ENCODE measurements at places on chromosomes 11 and 22. TPM values are rescaled to one million over a fixed set of nuclear protein-coding genes. Genes with fewer than 3 reads are reported as not detected.

- DNase-seq, result no peak
These were observed 60.3 kb downstream of the MTMR2 start for GRCh38 chr11:95863486-95864140.

GRCh38 chr11:2240834-2241233, 29.6 kb downstream of the ASCL2 start:
- no peak for DNase-seq

- DNase-seq, result no peak
These were observed 38.9 kb downstream of the CTTN start for GRCh38 chr11:70437111-70437784.

DNA sequence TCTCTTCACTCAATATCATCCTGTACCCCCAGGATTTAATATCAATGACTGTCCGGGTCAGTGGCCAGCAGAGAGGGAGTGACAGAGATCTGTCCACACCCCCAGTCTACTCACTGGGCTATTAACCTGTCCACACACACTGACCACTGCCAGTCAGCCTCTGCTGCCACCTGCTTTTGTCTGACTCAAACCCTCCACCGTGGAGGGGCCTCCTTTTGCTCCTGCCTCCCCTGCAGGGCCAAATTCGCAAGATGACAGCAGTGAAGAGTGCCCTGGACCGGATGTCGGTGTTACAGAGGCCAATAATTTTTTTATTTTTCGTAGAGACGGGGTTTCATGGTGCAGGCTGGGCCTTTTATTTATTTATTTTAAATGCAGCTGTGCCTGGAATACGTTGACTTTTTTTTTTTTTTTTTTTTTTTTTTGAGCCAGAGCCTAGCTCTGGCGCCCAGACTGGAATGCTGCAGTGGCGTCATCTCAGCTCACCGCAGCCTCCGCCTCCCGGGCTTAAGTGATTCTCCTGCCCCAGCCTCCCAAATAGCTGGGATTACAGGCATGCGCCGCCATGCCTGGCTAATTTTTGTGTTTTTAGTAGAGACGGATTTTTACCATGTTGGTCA, 5.1 kb downstream of the PDXP start:
- no peak for DNase-seq

GRCh38 chr11:27965559-27965958, 142.4 kb downstream of the KIF18A start:
- DNase-seq, result no peak

DNA sequence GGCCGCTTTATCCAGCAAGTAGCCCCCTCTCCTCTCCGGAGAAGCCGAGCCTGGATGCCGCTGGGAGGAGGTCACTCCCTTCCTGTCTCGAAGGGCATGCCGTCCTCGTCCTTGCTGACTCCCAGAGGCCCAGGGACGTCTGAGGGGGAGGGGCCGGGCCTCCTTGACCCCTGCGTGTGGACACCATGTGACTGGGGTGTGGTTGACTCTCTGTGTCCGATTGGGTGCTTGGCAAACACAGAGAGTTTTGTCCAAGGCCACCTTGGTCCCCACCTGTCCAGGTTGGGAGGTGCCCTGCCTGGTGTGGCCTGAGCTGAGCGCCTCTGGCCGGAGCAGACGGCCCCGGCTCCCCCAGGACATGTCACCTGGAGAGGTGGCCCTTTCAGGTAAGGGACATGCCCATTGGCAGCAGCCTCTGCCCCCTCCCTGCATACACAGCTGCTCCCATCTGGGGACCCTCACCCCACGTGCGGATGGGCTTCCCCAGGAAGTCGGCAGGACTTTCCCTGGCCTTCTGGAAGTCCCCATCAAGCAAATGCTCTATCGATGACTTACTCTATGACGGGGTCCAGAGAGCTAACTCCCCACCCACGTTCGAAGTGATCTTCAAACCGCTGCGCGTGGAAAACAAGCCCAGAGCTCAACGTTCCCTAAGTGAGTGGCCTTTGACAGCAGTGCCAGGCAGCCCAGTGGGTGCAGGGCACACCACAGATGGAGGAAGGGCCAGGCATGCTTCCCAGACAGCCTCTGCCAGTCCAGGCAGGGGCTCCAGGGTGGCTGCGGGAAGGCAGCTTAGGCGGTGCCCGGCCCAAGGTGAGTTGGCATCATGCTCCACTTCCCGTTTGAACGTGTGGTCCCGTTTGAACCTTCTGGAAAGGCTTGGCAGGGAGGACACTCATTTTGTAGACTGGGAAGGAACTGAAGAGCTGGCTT, at the start of gene SMIM38:
TSS of gene SMIM38 (plus strand) at position 634 of the 933 bp plus-strand sequence. CDS start 1,912 bp downstream, outside the sequence.
- no peak for DNase-seq

DNA sequence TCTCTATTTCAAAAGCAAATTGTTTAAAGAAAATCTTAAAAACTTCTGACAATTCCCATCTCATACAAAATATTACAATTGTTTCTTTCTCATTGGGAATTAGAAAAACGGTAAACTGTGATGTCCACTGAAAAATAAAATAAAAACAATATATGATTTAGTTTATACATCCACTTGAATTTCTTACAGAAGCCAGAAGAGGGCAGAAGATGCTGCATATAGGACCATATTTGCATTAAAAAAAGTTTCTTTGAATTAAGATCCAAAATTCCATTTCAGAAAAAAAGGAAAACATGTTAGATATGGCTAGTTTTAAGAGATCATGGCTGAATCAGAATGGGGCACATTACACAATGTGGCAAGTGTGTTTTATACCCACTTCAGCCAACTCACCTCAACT, 39.3 kb upstream of the LRRC4C start:
- DNase-seq, result no peak

- no peak for DNase-seq
These were observed 1.3 kb upstream of the SC5D start for GRCh38 chr11:121291319-121291718.

DNA sequence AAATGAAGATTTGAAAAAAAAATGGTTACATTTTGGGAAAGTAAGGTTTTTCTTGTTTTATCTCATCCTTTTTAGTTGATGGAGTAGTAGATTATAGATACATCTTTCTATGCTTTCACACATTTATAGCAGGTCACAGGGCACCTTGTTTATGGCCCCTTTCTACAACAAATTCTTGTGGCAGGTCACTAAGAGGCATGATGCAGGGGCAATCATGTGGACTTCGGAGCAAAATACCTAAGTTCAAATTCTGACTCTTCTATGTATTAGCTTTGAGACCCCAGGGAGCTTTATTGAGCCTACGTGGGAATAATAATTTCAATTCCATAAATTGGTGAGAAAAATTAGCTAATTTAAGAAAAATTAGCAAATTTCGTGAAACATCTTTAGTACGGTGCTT, 177.4 kb downstream of the DSCAML1 start:
- no peak for DNase-seq

The TRIM49B gene
- total RNA-seq, result not detected

DNA sequence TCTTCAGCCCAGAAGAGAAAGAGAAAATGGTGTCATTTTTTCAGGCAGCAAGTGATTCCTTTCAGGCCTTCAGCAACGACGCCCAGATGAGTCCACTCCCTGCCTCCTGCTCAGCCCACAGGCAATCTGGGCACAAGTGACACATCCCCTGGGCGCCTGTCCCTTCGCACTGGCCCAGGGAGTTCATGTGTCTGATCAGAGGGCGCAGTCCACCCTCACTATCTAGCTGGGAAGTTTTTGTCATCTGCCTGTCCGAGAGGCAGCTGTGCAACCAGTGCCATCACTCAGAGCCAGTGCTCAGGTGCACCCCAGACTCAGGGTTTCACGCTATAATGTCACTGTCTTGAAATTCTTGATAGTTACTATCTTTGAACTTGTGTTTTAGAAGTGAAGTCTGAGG, 1.4 kb upstream of the KCNQ1OT1 start:
- DNase-seq, result no peak

- DNase-seq, result peak; percentile 63
These were observed 23.6 kb downstream of the SLC35F2 start for GRCh38 chr11:107834995-107835394.

GRCh38 chr11:123904932-123905331, 3.0 kb downstream of the OR8D4 start:
- DNase-seq, result no peak

DNA sequence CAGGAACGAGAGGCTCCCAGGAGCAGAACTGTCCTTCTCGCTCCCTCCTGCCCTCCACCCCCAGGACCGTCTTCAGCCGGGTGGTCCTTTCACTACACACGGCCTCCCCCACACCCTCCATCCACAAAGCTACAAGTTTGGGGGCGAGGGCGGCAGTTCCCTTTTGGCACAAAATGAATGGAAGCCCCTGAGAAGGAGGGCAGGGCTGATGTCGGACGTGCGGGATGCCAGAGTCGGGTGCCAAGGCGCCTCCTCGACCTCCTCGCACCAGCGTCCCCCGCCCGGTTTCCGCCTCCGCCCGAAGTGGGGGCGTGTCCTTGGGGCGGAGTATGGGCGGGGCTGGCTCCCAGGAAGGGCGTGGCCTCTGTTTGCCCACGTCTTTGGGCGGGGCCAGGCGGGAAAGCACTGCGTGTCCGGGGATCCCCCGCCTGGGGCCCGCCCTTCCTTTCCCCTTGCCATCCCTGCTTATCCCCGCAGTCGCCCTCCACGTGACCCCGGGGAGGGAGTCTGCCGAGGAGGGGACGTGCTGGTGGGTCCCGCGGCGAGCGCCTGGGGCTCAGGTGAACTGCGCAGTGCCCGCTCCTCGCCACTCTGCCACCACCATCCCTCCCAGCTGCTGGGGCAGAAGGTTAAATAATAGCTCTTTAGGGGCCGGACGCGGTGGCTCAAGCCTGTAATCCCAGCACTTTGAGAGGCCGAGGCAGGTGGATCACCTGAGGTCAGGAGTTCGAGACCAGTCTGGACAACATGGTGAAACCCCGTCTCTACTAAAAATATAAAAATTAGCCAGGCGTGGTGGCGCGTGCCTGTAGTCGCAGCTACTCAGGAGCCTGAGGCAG, 937 bp upstream of the EFEMP2 start:
- DNase-seq, result peak; percentile 94

GRCh38 chr11:14764579-14765527, 121.2 kb downstream of the PDE3B start:
- DNase-seq, result no peak

The PLA2G6 gene
- total RNA-seq, result 260 TPM

The FAM83F gene
- 12.1 TPM for total RNA-seq

The SRRD gene
- total RNA-seq, result 18.4 TPM

DNA sequence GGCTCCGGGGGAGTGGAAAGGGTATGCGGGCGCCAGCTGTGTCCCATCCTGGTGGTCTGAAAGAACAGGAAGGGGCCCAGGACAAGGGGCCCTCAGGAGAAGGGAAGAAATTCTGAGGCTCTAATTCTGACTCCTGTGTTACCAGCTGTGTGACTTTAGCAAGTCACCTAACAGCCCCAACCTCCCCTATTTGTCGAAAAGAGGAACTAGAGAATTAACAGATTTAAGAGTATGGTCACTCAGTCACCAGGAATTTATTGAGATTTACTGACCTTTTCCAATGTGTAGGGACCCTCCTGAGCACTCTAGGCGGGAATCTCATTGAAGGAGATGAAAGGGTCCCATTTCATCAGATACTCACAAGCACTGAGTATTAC, 14.6 kb downstream of the RPS6KA4 start:
- no peak for DNase-seq

DNA sequence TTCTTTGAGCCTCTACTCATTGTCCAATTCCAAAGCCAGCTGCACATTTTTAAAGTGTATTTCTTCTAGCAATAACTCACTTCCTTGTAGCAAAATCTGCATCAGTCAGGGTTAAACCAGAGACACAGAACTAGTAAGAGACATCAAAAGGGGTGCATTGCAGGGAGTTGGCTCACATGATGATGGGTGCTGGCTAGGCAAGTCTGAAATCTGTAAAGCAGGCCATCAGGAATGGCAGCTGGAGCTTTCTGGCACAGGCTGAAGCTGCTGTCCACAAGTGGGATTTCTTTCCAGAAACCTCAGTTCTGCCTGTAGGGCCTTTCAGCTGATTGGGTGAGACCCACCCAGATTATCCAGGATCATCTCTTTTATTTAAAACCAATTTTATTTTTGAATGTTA, 698.1 kb downstream of the NTM start:
- DNase-seq, result no peak

- no peak for DNase-seq
These were observed 226.3 kb downstream of the DDX10 start for GRCh38 chr11:108891143-108891542.

DNA sequence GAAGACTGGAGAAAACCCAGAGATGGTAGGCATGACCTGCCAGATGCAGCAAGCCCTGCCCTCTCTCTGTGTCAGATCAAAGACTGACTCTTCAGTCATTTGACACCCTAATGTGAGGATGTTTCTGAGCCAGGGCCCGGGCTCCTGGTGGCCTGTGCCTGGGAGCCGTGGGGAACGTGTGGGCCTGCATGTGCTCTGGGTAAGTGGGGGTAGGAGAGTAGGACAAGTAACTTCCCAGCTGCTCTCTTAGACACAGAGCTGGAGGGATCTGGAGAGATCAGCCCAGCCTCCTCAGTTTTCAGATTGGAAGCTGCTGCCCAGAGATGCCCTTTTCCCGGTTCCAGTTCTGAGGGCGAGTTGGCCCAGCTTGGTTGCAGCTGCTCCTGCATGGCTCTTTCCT, 110.8 kb downstream of the TEAD1 start:
- DNase-seq, result no peak

The GNAZ gene
- total RNA-seq, result 119 TPM

- DNase-seq, result no peak
These were observed 102.7 kb downstream of the COMMD9 start for GRCh38 chr11:36186340-36187175.

GRCh38 chr11:12224537-12224893, 114.1 kb downstream of the MICAL2 start:
- peak; percentile 85 for DNase-seq

GRCh38 chr22:20864186-20864908, 5.5 kb downstream of the SNAP29 start:
- DNase-seq, result no peak

GRCh38 chr22:19182472-19183157, 4.1 kb upstream of the SLC25A1 start:
- DNase-seq, result no peak

DNA sequence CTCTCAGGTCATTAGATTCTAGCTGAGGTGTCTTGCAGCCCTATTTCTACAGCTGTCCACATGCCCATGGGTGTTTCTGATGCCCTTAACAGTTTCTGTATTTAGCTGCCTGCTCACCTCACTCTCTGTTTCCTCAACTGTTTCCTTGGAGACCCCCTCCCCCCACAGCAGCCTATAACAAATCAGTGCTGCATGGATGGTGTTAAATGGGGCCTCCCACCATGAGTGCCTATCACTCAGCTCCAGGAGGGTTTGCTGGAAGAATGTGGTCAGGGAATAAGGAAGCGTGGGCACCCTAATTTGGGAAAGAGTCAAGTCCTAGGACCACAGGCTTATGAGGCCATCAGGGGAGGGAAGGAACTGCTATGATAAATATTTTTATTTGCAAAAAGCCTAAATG, 8.6 kb downstream of the KLHL35 start:
- no peak for DNase-seq

The IGLL1 gene
- total RNA-seq, result not detected

DNA sequence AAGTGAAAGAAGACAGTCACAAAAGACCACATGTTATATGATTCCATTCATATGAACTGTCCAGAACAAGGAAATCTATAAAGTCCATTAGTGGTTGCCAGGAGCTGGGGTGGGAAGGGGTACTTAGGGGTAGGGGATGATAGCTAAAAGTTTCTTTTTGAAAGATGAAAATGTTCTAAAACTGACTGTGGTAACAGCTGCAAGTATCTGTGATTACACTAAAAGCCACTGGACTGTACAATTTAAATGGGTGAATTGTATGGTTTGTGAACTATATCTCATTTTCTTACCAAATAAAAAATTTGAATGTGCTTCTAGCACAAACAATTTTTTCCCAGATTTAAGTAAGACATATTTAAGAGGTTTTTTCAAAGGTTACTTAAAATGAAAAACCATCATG, 22.1 kb downstream of the CHKA start:
- no peak for DNase-seq
